Muscle of leg (tissue), 16 donors: ENCODE measurements at places on chromosomes 7 and 10. TPM values are rescaled to one million over a fixed set of nuclear protein-coding genes. Genes with fewer than 3 reads are reported as not detected.

GRCh38 chr7:70597066-70597465 lies 534.9 kb upstream of the GALNT17 start:
- no peak overlapping the region for H3K27ac ChIP-seq
- no peak for DNase-seq
- peaks cover 28% of the 10 kb centered on the region for H3K27me3 ChIP-seq
- no peak overlapping the region for H3K4me3 ChIP-seq

- H3K4me1 ChIP-seq: peaks cover 38% of the 10 kb centered on the region
- H3K27me3 ChIP-seq: peaks cover 13% of the 10 kb centered on the region
Observed at GRCh38 chr7:2477447-2478398, 1.5 kb upstream of the GRIFIN start.

DNA sequence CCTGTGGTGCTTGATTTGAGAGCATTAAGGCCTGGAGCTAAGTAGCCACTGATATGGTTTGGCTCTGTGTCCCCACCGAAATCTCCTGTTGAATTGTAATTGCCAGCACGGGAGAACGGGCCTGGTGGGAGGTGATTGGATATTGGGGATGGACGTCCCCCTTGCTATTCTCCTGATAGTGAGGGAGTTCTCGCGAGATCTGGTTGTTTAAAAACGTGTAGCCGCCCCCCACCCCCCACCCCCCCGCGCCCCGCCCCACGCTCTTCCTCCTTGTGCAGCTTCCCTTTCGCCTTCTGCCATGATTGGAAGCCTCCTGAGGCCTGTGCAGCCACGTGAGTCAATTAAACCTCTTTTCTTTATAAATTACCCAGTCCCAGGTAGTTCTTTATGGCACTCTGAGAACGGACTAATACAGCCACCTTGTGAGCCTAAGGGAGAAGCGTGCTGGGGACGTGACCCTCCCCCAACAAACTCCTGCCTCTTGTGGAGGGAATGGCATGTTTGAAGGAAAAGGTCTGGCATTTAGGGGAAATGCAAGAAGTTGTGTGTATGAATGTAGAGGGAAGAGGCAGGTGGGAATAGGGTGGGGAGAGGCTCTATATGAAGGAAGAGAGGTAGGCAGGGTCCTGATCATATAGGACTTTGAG lies 118.0 kb upstream of the KMT2C start:
- H3K4me3 ChIP-seq: no peak overlapping the region
- no peaks in the 10 kb centered on the region for H3K36me3 ChIP-seq
- no peak overlapping the region for H3K27ac ChIP-seq
- H3K4me1 ChIP-seq: no peaks in the 10 kb centered on the region

- no peaks in the 10 kb centered on the region for H3K36me3 ChIP-seq
- H3K27ac ChIP-seq: peak overlapping the region; percentile 79
- H3K4me1 ChIP-seq: no peaks in the 10 kb centered on the region
- no peak overlapping the region for H3K4me3 ChIP-seq
- H3K27me3 ChIP-seq: no peaks in the 10 kb centered on the region
- peak; percentile 98 for DNase-seq
Observed at GRCh38 chr7:15801551-15801950, 115.1 kb upstream of the MEOX2 start.

GRCh38 chr7:55475855-55476803 lies 96.2 kb downstream of the VOPP1 start:
- H3K27ac ChIP-seq: no peak overlapping the region
- no peak overlapping the region for H3K4me3 ChIP-seq
- H3K27me3 ChIP-seq: no peaks in the 10 kb centered on the region
- H3K36me3 ChIP-seq: peaks cover 2% of the 10 kb centered on the region
- no peak for DNase-seq

The ZNRF2 gene
- total RNA-seq: 8.9 TPM
